HS-27A (cell line): ENCODE measurements at places on chromosomes 2 and 18.

DNA sequence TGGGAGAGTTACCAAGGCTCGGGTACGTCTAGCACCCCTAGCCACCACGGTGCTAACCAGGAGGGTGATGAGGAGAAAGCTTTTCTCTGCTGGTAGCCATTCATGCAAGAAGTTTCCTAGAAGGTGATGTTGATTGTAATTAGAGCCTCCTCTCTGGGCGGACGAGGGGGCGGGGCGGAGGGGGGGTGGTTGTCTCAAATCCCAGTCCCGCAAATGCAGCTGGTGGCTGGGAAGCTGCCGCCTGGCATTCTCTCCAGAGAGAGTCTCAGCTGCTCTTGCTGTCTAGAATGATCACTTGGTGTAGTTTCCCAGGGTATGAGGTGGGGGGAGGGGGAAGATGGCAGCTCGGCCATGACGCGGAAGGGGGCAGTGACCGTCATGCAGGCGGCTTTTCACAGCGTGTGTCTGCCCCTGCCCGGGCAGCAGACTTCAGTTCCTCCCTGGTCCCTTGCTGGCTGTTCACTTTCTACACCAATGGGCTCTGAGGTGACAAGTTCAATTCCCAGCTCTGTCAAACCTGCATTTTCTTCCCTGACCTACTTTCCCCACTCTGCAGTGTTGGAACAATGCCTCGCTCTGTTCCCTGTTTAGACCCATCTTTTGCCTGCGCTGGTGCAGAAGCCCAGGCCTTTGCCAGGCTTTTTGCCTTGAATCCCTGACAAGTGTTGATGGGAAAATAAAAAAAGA lies 61.5 kb upstream of the KLF7 start:
- no peak for DNase-seq

- DNase-seq, result no peak
Observed at GRCh38 chr2:225254363-225254762, 145.1 kb upstream of the NYAP2 start.

DNA sequence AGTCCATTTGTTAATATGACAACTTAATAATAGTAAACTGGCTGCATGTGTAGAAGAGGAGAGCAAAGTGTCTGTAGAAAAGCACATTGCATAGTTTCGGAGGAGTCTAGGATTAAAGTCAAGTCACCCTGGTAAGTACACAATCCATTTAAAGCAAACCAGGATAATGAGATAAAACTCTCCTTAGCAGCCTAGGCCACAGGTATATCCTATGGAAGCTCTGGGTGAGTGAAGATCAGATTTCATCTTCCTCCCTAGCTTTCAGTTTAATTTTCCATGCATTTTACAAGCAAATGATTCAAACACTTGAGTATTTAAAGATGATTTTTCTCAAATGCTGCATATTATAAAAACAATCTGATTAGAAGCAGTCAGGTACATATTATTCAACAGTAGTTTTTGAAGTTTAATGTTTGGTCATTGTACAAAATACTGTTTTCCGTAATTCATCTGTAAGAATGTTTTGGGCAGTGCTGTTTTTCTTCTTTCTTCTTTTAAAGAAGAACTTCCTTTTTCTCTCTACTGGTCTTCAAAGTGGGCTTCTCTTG lies 10.2 kb downstream of the CERS6 start:
- DNase-seq, result no peak

DNA sequence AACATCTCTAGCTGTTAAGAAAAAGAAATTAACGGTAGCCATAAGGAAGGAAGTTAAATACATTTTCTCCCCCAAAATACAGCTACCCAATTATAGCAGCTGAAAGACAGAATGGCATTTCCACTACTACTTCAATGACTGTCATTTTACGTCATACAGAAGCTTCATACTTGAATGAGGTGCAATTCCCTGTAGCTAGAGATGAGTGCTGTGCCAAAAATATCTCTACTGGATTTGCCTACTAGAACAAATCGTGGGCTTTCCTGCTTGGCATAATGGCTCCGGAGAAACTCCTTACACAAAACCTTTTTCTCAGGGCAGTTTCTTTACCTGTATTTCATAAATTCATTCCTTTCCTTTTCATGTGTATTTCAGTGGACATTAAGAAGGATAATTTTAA lies 36.3 kb upstream of the NRXN1 start:
- no peak for DNase-seq

- no peak for DNase-seq
Observed at GRCh38 chr2:64400733-64401528, 53.0 kb upstream of the LGALSL start.

- DNase-seq, result no peak
Observed at GRCh38 chr18:10121028-10121427, 207.2 kb downstream of the VAPA start.

DNA sequence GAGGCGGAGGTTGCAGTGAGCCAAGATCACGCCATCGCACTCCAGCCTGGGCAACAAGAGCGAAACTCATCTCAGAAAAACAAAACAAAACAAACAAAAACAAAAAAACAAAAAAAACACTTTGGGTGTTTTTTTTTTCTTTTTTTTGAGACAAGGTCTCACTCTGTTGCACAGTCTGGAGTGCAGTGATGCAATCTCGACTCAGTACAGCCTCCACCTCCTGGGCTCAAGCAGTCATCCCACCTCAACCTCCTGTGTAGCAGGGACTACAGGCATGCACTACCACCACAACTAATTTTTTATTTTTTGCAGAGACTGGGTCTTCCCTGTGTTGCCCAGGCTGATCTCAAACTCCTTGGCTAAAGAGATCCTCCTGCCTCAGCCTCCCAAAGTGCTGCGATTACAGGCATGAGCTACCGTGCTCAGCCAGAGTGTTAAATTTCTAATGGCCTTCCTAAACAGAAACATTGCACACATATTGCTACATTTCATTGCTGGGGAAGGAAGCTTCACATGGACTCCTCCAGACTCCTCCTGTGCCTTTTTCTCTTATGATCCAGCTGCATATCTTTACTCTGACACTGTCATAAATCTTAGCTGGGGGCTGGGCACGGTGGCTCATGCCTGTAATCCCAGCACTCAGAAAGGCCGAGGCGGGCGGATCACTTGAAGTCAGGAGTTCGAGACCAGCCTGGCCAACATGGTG lies 19.7 kb downstream of the STARD7 start:
- DNase-seq, result no peak

DNA sequence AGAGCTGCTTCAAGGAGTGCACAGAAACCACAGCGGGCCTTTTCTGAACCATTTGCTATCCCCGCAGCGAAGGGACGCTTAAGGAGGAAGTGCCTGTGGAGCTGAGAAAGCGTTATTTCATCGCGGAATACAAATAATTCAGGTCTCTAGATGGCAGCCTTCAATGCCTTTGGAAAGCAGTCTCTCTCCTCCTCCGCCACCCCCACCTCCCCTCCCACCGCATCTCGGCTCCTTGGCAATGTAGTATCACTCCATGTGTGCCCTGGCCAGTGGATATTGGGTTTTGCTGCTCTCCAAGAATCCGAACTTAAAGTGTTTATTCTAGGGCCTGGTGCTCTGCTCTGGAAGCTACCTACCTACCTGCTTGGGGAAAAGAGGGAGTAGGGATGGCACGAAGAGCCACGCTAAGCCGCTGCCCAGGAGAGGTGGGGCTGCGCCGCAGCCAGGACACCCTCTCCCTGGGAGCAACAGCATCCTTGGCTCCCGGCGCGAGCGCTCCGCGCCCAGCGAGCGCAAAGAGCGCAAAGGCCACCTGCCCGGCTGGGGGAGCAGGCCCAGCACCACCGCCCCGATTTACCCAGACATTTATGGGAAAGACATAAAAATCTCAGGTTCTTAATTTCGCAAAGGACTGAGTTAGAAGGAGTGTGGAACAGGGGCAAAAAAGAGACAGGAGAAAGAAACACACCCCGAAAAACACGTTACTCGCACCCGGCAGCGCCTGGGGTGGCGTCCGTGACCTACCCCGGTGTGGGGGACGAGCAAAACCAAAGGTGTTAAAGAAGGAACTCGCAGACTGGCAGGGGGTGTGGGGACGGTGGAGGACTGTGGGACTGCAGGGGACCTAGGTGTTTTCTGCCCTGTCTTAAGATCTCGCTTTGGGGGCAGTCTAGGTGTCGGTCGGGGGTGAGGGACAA lies 1.0 kb downstream of the SPHKAP start:
- no peak for DNase-seq

DNA sequence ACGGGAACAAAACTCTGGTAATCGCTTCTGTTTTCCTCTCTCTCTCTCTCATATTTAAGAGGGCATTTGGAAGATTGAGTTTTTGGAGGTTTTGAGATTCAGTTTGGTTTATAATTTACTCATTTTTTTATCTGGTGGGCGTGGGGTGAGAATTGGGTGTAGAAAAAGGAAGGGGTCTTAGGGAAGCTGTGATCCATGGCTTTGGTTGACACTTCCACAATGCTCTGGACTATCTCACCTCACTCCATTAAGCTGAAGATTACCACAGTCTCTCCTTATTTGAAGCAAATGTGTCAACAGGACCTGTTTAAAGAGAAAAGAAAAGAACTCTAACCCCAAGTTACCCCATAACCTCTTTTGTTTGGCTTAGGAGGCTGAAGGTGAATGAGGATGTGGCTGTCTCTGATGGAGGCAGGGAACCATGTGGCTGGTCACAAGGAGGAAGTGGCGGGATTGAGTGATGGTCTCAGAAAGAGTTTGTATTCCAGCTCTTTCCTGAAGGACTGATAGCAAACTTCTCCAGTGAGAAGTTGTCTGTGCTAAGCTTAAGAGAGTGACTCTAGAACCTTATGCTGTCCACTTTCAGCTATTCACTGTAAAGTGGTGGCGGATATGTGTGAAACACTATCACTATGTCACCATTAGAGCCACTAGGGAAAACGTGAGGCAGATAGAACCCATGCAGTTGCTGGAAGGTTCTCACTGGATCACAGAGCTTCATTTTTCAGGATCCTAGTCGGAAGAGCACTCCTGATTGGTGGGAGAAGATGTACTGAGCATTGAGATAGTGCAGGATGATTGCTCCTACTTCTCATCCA lies 934 bp downstream of the ZNF804A start:
- no peak for DNase-seq

- no peak for DNase-seq
Observed at GRCh38 chr18:70720607-70721006, 431.8 kb downstream of the SOCS6 start.

DNA sequence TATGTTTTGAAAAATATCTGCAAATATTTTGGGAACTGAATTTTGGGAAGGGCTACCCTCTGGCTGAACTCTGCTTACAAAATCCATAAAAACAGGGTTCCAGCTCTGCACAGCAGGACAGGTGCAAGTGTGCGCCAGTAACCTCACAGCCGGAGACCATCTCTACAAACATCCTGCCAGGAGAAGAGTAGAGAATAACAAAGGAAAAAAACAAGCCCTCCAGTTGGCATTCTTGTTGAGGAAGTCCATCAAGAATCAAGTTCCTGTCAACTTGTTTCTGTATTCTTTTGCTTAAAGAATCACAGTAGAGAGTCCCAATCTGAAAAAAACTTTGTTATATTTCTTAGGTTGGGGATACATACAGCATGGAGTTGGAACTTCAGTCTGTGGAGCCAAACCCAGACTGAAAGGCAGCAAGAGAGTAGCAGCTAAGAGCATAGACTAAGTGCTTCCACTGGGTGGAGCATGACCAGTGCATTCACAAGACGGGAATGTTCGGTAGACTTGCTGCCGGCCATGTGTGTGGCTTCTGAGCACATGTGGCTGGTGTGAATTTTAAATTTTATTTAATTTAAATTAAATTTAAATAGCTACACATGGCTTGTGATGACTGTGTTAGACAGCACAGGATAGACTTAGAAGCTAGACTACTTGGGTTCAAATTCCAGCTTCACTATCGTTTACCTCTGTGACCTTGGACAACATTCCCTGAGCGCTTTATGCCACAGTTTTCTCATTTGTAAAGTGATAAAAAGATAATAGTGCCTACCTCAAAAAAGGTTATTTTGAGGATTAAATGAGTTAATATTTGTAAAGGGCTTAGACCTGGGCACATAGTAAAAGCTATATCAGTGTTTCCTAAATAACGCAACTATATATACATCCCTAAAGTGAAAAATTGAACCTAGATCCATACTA lies 41.9 kb downstream of the SPTBN1 start:
- no peak for DNase-seq

GRCh38 chr2:69827796-69828540 lies 1.5 kb upstream of the GMCL1 start:
- DNase-seq, result no peak

DNA sequence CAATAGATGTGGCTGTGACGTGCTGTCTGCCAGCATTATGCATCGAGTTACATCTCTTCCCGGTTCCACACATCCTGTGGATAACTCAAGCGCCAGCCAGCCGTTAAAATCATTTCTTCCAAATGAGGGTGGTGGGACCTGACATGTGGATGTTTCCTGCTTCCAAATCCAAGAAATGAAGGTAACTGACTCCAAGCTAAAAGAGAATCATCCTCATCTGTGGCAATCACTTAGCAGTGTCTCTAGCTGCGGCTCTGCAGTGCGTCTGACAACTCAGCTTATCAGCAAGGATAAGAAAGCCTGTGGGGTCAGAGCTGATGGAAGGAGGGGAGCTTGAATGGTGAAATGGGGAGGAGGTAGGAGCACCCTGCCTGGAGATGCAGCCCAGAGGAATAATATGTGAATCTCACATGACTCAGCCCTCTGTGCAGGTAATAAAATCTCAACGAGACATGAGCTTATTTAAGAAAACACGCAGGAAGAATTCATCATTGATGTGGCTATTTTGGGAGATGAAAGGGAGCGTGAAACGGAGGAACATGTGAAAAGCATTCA lies 382.2 kb upstream of the TRIB2 start:
- no peak for DNase-seq

DNA sequence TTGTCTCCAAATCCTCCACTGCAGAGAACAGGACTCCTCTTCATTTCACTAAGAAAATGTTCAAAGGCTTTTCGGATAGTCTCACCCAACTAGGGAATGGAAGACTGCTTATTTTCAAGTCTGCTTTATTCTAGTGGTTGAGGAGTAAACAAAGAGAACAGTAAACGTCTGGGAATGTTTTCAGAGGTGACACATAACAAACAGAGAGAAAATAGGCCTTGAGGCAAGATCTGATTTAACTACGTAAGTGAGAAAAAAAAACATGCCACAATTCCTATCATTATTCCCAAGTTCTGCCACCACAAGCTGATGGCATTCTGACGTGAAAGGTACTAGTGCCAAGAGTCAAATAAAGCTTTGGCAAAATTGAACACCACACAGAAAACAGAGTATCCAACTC lies 16.7 kb upstream of the WIPF1 start:
- DNase-seq, result no peak

- DNase-seq, result no peak
Observed at GRCh38 chr2:206260188-206261012, 14.1 kb upstream of the ZDBF2 start.

GRCh38 chr2:160876765-160877164 lies 283.5 kb upstream of the TANK start:
- DNase-seq, result no peak
